ENCODE measurements at places on chromosomes 5 and 9.

- DNase-seq = no peak
Observed at GRCh38 chr9:137691646-137692351, 73.0 kb downstream of the EHMT1 start.

DNA sequence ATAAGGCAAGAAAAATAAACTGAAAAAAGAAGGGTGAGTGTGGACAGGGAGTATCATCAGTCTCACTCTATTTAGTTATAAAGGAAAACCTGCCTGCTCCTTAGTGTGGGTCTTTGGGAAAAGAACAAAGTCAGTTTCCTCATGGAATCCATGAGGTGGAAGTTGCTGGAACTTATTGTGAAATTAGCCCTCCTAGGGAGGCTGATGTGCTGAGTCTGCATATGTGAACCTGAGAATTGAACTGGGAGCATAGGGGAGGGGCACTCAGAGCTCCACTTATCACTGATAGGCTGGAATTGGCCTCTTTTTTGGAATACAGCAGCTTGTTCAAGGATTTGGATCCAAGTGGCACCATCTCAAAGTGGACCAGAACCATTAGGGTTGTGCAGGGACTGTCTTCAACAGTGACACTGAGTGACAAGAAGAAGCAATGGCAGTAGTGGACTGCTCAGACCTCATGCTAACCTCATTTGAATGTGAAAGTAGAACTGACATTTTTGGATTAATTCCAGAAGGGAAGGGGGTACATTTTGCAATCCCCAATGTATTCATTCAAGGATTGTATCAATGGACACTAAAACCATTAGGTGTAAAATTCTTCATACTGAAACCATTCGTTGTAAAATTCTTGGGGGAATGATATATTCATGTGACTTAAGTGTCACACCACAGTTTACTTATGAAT, 103.6 kb upstream of the KLF9 start:
- DNase-seq = no peak

- no peak for DNase-seq
Observed at GRCh38 chr5:142847898-142848790, 78.0 kb downstream of the ARHGAP26 start.

DNA sequence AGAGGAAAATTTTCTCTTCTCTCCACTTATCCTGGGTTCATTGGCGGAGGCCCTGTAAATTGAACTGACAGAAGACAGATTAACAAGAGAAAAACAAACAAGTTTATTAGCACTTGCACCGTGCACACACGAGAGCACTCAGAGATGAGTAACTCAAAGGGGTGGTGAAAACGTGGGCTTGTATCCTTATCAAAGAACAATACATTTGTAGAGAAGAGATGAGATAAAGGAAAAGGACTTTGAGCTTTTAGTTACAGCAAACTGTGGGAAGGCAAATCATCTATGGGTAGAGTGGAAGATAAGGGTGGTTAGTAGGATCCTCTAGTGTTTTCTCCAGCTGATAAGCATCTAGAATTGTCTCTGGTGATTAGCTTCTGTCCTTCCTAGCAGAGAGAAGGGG, 44.4 kb upstream of the ROR2 start:
- DNase-seq = no peak

DNA sequence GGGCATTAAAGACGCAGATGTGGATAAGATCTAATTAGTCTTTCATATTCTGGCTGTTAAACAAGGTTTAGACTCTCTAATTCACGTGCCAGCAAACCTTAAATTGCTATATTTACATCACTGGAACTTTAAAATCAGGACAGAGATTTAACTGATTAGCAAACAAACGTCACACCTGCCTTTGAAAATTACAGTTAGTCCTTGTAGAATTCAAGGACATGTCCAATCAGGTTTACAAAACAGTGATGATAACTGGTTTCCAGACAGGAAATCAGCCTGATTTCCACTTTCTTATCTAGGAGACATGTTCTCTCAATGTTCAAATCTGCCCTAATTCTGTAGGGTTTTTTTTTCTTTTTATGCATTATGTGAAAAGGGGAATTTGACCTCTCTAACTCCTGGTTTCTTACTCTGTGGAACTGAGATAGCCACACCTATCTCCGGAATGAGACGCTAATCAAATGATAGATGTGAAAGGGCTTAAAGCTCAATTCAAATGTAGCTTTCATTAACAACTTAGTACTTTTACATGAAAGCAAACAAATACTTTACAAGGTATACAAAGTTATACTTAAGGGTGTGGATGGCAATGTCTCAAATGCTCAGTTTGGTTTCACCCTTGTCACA, 26.5 kb downstream of the SPINK5 start:
- DNase-seq = no peak

DNA sequence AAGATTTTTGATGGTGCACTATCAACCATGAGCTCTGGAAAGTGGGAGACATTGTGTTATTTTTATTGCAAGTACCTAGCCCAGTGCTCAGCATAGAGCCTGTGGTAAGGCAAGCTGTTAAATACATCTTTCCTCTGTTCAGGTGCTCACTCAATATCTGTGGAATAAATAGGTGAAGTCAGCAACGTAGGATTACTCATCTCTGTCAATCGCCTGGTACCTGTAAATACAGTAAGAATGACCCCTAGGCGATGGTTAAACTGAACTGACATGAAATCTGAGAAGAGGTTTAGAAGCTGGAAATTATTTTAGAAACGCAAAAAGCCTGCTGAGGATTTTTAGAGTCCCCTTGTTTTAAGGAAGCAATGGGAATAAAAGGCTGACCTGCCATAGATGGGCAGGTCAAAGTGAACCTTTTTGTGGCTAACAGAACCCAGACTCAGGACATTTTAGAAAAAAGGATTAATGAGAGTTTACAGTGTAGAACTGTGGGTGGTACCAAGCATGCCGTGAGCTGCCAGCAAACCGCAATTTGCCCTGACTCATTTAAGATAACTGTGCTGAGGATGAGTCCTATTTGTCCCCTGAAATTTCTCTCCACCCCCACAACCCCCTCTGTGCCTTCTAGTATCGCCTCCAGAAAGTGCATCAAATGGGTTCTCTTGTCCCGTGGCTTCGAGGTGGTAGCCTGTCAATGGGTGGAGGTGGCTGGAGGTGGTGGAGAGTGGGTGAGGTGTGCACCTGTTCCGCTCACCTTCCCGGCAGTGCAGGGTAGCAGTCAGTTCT, 375.1 kb downstream of the MED10 start:
- DNase-seq = no peak
